ENCODE measurements at places on chromosomes 12 and 14.
A peak's percentile ranks its signal among the peaks of the same experiment; 100 is the strongest.

- no peak for DNase-seq
Observed at GRCh38 chr12:4331221-4331620, 10.2 kb downstream of the TIGAR start.

- no peak for DNase-seq
Observed at GRCh38 chr12:110741341-110742095, 1.2 kb downstream of the PPP1CC start.

GRCh38 chr12:65539023-65539422 lies 260.5 kb downstream of the MSRB3 start:
- DNase-seq = no peak

DNA sequence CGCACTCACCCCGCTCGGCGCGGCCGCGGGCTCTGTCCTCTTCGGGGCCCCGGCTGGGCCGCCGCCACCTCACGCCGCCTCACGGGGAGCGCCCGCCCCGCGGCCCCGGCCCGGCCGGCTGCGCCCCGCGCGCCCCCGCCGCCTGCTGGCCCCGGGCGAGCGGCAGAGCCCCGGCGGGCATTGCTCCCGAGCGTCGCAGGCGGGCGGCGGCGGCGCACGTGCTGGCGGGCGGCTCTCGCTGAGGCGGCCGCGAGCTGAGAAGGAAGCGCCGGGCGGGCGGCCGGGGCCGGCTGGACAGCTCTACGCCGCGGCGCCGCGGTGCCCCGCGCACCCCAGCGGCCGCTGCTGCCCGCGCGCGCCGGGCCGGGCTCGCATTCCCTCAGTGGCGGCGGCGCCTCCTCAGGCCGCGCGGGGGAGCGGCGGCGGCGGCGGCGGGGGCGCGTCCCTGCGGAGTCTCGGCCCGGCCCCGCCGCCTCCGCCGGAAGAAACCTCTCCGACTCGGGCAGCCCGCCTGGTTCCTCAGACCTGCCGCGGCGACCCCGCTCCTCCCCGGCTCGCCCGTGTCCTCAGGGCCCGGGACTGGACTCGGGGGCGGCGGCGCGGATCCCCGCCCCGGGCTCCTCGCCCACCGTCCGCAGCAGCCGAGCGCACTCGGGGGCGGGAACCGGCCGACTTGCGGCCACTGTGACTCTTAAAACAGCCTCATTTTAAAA lies at the start of gene PITPNM2:
PITPNM2 (minus strand) TSS at position 347 of the 713 bp plus-strand sequence. CDS start 116,500 bp downstream, outside the sequence.
- DNase-seq = peak; percentile 66

DNA sequence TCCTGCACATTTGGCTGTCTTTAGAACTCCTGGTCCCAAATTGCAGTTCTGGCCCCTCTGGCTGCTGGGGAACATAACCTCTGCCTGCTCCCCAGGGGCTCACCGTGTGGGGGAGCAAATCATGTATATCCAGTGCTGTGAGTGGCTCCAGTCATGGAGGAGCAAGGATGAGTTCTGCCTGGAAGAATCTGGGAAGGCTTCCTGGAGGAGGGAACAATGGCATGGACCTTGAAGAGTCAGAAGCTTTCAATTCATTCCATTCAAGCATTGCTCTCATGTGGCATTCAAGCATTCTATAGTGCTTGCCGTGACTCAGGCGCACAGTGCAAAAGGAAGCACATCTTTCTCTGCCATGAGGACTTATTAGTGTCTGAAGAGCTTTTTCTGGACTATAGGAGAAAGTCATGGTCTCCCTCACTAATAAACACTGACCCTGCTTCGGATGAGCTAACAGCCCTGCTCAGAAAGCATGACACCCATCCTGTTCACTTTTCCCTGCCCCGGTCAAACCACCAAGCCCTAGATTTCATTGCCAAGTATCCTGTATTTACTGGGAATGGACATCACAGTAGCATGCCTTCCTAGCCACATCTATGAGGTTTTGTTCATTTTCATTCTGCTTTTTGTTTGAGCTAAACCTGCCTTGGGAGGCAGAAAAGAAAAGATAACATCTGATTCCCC lies 3.5 kb downstream of the IFI27 start:
- DNase-seq = no peak

DNA sequence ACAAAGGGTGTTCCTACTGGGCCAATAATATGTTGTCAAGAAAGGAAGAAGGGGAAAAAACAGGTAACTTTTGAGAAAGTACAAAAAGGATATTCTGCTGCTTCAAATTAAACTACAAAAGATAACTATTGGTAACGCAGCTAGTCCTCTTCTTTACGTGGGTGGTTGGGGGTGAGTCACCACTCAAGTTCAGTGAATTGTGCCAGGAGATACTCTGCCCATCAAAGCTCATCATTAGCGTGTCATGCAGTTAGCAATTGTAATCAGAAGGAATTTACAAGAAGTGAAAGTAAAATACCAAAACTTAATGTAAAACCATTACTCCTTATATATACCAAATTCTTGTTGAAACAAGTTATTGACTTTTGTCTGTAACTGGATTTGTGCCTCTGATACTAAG lies 342.0 kb downstream of the NPAS3 start:
- no peak for DNase-seq

GRCh38 chr14:61434311-61434710 lies 112.9 kb downstream of the PRKCH start:
- no peak for DNase-seq

DNA sequence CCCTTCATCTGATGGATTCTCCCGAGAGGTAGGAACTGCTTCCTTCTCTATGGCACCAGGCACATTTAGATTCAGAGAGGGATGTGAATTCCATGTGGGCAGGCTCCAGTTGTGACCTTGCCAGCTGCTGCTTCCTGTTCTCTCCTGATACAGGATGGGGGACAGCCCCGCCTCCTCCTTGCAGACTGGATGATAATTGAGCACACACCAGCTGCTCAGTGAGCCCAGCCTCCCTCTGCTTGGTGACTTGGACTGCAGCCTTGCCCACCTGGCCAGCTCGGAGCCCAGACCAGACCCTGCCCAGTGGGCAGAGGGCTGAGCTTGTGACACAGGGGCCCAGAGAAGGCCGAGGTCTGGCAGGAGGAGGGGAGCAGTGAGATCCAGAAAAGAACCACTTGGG lies 90.2 kb downstream of the CALM1 start:
- peak; percentile 61 for DNase-seq

GRCh38 chr12:102958073-102958829 lies 777 bp downstream of the ASCL1 start:
- peak; percentile 62 for DNase-seq

DNA sequence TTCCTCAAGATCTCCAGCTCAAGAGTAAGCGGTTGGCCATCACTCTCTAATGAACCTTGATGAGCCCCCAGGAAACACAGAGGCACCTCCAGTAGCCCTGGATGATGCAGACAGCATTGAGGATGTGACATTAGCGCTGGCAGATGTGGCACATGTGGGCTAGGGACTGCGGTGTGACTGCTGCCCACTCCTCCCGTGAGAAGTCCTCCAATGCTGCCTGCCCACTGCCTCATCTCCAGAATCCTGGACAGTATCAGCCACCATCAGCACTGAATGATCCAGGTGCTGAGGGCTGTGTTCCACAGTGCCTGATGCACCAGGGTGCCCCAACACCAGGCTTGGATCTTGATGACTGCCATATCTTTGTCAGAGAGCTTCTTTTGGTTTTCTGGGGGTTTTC lies 412.6 kb downstream of the TMEM117 start:
- DNase-seq = no peak

DNA sequence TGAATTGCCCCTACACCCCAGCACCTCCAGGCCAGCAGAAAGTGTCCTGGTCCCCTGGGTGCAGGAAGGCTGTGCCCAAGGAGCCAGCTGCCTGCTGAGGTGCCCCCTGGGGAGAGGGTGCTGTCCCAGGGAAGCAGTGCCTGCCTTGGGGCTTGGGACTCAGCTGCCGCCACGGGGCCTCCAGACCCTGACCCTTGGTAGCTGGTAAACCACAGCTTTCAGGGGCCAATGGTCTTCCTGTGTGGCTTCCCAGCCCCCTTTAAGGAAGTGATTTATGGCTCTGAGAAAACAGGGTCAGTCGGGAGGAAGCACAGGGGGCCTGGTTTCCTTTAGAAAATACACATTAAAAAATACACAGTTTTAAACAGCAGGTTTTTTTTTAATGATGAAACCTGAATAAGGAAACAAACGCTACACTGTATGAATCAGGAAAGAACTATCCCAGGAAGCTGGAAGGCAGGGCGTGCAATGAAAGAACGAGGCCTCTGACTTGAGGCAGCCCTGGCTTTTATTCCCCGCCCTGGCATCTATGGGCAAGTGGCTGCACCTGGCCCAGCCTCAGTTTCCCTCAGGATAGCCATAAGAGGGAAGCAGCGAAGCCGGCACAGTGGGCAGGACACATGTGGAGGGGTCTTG lies 40.6 kb upstream of the EML1 start:
- DNase-seq = no peak

Data from left hindlimb (tissue), 1 donor.